MCF 10A (cell line): ENCODE measurements at places on chromosomes 2 and 18. TPM values are rescaled to one million over a fixed set of nuclear protein-coding genes. Genes with fewer than 3 reads are reported as not detected.

ALPG gene
- total RNA-seq: not detected in 2 replicates

GRCh38 chr2:216584112-216584511 lies 49.1 kb upstream of the IGFBP2 start:
- no peaks in the 10 kb centered on the region for H3K36me3 ChIP-seq
- DNase-seq: no peak
- no peaks in the 10 kb centered on the region for H3K4me1 ChIP-seq
- H3K4me3 ChIP-seq: no peak overlapping the region
- H3K27ac ChIP-seq: no peak overlapping the region
- H3K27me3 ChIP-seq: peaks cover 41% of the 10 kb centered on the region

GRCh38 chr2:25229279-25230197 lies 61.2 kb upstream of the POMC start:
- no peak for DNase-seq
- no peaks in the 10 kb centered on the region for H3K4me1 ChIP-seq
- no peaks in the 10 kb centered on the region for H3K27me3 ChIP-seq
- H3K36me3 ChIP-seq: peaks cover 12% of the 10 kb centered on the region

DNA sequence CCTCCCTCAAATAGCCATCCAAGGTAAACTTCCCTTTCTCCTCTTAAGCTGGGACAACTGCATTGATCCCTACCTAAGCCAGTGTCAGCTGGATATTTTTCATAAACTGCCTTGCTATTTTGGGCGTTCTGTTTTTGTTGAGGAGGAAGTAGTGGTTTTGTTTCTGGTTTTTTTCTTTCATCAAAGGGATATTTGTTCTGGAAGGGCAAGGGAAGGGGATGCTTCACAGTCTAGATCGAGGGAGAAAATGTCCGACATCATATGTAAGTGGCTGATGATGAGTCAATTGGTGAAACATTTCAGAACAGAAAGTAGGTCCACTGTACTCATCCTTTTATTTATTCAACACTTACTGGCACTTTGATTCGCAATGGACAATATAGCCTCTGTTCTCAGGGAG lies 31.0 kb downstream of the TANC1 start:
- no peak overlapping the region for H3K27ac ChIP-seq
- H3K4me1 ChIP-seq: peaks cover 13% of the 10 kb centered on the region
- no peak overlapping the region for H3K4me3 ChIP-seq
- H3K36me3 ChIP-seq: peaks cover 22% of the 10 kb centered on the region

DNA sequence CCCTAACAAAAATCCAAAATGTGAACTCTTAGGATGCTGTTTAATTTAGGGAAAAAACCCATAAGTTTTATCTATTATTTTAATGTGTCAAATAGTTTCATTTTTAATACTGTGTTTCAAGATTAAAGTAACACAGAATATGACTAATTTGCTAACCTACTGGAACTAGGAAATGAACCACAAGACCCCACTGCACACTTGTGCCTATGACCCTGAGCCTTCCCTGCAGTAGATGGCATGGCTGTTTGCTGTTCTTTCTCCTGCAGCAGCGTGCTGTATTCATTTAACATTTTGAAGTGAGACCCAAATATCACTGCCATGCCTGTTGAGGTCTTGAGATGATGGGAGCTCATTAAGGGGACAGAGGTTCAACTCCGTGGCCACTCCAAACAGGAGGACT lies 565.2 kb upstream of the NRP2 start:
- no peaks in the 10 kb centered on the region for H3K27me3 ChIP-seq
- H3K36me3 ChIP-seq: peaks cover 10% of the 10 kb centered on the region
- no peak overlapping the region for H3K27ac ChIP-seq
- H3K4me1 ChIP-seq: no peaks in the 10 kb centered on the region
- no peak for DNase-seq
- H3K4me3 ChIP-seq: no peak overlapping the region

GRCh38 chr2:195318440-195319111 lies 338.4 kb upstream of the SLC39A10 start:
- H3K36me3 ChIP-seq: no peaks in the 10 kb centered on the region
- peak overlapping the region; percentile 28 for H3K4me3 ChIP-seq
- peak; percentile 70 for DNase-seq
- H3K27ac ChIP-seq: peak overlapping the region; percentile 82

DNA sequence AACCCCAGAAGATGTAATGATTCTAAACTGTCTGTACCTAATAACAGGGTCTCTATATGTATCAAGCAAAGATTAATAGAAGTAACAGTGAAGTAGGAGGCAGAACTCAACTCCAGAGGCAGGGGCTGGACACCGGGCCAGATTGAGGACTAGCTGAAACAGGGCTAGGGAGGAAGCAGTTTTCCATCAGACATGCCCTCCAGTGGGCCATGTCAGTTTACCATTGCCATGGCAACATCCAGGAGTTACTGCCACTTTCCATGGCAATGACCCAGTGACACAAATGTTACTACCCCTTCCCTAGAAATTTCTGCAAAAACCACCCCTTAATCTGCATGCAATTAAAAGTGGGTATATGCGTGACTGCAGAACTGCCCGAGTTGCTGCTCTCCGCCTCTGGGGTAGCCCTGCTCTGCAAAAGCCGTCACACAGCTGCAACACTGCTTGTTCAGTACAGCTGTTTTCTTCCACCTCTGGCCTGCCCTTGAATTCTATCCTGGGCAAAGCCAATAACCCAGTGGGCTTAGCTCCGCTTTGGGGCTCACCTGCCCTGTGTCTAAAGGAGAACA lies 58.7 kb downstream of the TMEM18 start:
- H3K36me3 ChIP-seq: no peaks in the 10 kb centered on the region
- no peak overlapping the region for H3K4me3 ChIP-seq
- H3K27ac ChIP-seq: no peak overlapping the region
- no peaks in the 10 kb centered on the region for H3K27me3 ChIP-seq
- H3K4me1 ChIP-seq: no peaks in the 10 kb centered on the region

GRCh38 chr18:42268186-42268725 lies 313.2 kb downstream of the PIK3C3 start:
- no peaks in the 10 kb centered on the region for H3K4me1 ChIP-seq
- no peaks in the 10 kb centered on the region for H3K27me3 ChIP-seq
- no peak overlapping the region for H3K4me3 ChIP-seq
- no peak for DNase-seq
- no peaks in the 10 kb centered on the region for H3K36me3 ChIP-seq
- H3K27ac ChIP-seq: no peak overlapping the region

DNA sequence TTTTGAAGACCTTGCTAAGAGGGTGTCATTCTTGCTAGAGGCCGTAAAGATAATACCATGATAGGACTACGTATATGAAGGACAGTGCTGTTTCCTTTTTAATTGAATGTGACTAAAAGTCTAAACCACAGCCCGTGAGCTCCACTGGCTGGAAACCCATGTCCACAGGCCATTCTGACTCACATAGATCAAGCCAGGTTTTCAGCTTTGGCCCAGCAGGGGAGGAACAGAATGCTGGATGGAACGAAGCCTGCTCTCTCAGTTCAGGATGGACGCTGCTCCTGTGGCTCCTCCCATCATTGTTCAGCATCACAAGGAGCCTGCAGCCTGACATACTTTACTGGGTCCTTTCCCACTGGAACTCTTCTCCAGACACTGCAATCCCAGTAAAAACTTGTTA lies 47.6 kb downstream of the ALPK2 start:
- no peak overlapping the region for H3K4me3 ChIP-seq
- H3K27me3 ChIP-seq: no peaks in the 10 kb centered on the region
- H3K4me1 ChIP-seq: peaks cover 14% of the 10 kb centered on the region
- peak; percentile 94 for DNase-seq
- no peaks in the 10 kb centered on the region for H3K36me3 ChIP-seq
- H3K27ac ChIP-seq: peak overlapping the region; percentile 35

DNA sequence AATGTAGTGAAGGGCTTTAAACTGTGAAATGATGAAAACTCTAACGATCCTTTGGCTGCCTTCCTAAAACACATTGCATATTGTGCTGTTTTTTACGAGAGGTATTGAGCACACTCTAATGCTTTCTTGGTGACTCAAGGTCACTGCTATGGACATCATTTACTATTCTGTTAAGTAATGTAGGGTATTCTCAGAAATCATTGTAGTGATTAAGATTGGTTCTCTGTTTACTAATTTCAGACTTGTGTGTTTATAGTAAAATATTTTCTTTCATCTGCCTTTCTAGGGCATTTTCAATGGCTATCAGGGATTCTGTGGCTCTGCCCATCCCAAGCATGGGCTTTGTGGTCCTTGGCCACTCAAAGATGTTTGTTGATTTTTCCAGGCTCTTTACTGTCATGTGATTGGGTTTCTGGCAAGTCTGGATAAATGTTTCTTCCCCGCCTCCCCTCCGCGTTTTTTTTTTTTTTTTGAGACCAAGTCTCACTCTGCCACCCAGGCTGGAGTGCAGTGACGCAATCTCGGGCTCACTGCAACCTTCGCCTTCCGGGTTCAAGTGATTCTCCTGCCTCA lies 29.3 kb downstream of the UBE2F start:
- no peak overlapping the region for H3K4me3 ChIP-seq
- H3K36me3 ChIP-seq: peaks cover 57% of the 10 kb centered on the region
- DNase-seq: peak; percentile 48
- no peaks in the 10 kb centered on the region for H3K27me3 ChIP-seq
- no peak overlapping the region for H3K27ac ChIP-seq
